ENCODE measurements at places on chromosomes 4 and X. TPM values are rescaled to one million over a fixed set of nuclear protein-coding genes. Genes with fewer than 3 reads are reported as not detected.

The FAM9C gene
- polyA plus RNA-seq: not detected

The CT45A8 gene
- not detected for polyA plus RNA-seq

The MAGEB10 gene
- polyA plus RNA-seq: 0.27 TPM

The TSC22D3 gene
- 1.0 TPM for polyA plus RNA-seq

The STBD1 gene
- polyA plus RNA-seq: 0.24 TPM

The PAGE1 gene
- 136 TPM for polyA plus RNA-seq

The IL2 gene
- not detected for polyA plus RNA-seq

The CDKL2 gene
- polyA plus RNA-seq: not detected

The CCSER1 gene
- not detected for polyA plus RNA-seq

The RASL11B gene
- 0.50 TPM for polyA plus RNA-seq

The CPE gene
- 0.11 TPM for polyA plus RNA-seq
